Left colon (tissue), 2 donors: ENCODE measurements at places on chromosomes 16 and 17. TPM values are rescaled to one million over a fixed set of nuclear protein-coding genes. Genes with fewer than 3 reads are reported as not detected.

The IL21R gene
- 0.40 TPM for total RNA-seq

The SHISA6 gene
- 0.53 TPM for total RNA-seq

The SLC38A8 gene
- total RNA-seq, result not detected

The CIITA gene
- total RNA-seq, result 4.9 TPM

The RNU2-1 gene
- total RNA-seq, result 6,579 TPM

The TPSAB1 gene
- 49.9 TPM for total RNA-seq

The KRT17 gene
- total RNA-seq, result not detected

The PPY gene
- 2.0 TPM for total RNA-seq

The KCNH4 gene
- 0.06 TPM for total RNA-seq

- DNase-seq, result no peak
Measured at GRCh38 chr17:47811709-47812108, 9.9 kb downstream of the OSBPL7 start.

- DNase-seq, result no peak
Measured at GRCh38 chr16:62041401-62041800, 5.2 kb upstream of the CDH8 start.

DNA sequence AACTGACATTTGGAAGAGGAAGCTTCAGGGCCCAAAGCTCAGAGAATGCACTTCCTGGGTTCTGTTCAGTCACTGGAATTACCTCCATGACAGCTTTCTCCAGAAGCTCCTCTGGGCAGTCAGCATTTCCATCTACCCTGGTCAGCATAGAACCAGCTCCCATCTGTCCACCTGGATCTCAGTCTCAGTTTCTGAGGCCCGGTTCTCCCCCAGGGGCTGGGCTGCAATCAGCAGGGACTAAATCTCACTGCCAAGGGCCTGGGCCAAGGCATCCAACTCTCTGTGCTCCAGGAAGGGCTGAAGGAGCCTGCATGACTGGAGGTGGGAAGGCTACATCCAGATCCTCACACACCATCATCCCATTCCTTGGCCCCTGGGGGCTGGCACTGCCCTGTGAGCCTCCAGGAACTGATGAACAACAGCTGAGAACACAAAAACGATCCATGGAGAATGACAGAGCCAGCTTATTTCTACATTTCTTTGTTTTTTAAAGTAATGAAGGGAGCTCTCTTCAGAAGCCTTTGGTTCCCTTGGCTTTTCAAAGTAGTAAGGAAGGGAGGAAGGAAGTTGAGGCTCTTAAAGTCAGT lies 66.3 kb upstream of the MRTFB start:
- no peak for DNase-seq

- DNase-seq, result peak; percentile 41
Measured at GRCh38 chr17:60971515-60972369, 294.1 kb downstream of the BCAS3 start.

DNA sequence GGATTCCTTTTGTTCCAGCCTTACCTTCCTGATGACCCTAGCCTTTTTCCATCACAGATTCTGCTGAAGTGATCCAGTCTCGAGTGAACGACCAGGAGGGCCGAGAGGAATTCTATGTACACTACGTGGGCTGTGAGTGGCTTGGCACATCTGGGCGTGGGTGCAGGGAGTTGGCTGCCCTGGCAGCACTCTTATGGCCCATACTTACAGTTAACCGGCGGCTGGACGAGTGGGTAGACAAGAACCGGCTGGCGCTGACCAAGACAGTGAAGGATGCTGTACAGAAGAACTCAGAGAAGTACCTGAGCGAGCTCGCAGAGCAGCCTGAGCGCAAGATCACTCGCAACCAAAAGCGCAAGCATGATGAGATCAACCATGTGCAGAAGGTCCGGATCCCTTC lies 2.7 kb downstream of the KAT8 start:
- DNase-seq, result no peak

GRCh38 chr17:7221278-7222092 lies 1.7 kb downstream of the ACADVL start:
- peak; percentile 6 for DNase-seq

- DNase-seq, result peak; percentile 9
Measured at GRCh38 chr17:60163108-60163784, 13.5 kb downstream of the CA4 start.

GRCh38 chr17:43438626-43439025 lies 39.8 kb downstream of the ARL4D start:
- no peak for DNase-seq

DNA sequence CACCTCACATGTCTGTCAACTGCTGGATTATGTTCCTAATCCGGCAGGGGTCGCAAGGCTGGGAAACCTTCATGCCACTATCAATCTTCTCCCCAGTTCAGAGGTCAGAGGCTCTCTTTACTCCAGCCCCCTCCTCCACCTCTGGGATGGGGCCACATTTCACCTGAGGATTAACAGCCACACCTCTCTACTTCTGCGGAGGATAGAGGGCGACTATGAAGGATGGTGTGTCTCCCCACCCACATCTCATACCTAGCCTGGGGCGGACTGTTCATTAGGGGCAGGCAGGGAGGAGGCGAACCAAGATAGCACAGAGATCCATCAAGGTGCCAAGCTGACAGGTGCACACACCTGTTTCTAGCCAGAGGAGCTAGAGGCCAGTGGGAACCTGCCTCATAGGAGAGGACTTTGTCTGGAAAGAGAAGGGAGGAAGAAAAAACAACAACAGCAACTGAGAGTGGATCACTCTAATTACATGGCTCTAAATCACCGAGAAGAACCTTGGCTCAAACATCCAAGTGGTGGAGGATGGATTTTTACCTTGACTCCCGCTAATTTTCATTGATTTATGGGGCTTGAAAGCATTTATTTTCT lies 41.9 kb upstream of the SKAP1 start:
- DNase-seq, result no peak

- no peak for DNase-seq
Measured at GRCh38 chr17:40363111-40363827, 1.3 kb downstream of the GJD3 start.

DNA sequence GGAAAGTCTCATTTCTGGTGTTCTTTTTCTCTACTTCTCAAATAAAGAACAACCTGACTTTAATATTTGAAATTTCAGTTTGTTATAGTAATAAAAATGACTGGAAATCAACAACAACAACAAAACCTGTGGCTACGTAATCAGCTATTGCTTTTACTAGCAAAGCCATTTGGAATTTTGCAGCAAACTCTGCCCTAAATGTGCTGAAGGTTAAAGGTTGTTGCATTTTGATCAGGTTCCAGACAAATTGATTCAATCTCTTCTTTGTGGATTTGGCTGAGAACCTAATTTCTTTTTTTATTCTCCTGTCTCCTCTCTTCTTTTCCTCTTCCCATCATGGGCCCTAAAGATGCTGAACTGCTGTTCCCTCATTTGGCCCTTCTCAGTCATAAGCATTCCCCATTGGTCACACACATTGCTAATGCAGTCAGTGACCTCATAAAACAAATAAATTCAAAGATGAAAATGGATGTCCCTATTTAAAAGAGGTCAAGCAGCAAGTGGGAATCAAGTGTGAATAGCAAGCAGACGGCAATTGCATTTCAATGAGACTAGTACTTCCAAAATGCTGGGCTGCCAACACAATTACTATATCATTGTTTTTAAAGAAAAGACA lies 795.1 kb upstream of the CDH8 start:
- no peak for DNase-seq

DNA sequence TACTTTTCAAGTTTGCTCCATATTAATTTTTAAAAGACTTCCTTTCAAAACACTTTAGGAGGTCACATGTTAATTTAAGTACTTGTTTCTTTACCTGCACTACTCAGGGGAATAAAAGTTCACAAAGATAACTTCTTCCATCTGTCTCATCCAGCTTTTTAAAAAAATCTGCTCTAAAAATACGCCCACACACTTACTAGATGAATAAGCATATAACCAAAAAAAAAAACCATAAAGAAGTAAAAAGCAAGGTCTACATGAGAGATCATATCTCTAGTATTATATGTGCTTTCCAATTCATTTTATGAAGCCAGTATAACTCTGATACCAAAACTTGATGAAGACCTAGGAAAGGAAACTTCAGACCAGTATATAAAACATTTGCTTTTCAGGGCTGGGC lies 17.2 kb downstream of the SKAP1 start:
- no peak for DNase-seq

DNA sequence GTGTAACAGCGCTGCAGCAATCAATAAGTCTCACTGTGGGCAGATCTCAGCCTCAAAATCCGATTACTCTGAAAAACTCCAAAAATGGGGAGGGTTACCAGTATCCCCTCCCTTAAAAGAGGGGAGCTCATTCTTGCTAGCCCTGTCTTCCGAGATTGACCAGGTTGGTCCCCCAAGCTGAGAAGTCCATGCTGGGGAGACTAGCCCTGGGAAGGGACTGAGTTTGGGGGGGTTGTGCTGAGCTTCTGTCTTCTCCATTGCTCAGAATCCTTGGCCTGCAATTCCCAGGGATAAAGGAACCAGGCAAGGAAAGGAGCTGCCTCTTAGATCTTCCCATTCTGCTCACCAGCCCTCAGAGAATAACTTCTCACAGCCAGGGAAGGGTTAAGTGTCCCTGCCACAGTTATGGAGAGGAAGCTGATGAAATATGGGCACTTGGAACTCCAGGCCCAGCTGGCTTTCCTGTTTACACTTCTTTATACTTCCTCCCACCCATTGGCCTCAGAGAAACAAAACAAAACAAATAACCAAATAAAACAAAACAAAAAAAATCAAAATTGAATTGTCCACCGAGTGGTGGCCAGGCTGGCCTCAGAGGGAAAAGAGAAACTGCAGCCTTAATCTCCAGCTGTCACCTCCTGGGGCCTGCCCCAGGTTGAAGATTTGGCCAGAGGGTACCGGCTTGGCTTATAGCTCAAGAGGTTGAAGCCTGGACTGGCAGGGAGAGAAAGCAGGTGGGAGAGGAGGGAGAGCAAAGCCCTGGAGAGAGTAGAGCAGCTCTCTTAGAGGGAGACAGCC lies 2.6 kb downstream of the HOXB3 start:
- DNase-seq, result no peak

GRCh38 chr16:25464058-25464457 lies 206.4 kb upstream of the ZKSCAN2 start:
- DNase-seq, result no peak

- no peak for DNase-seq
Measured at GRCh38 chr16:3144321-3144983, 9.6 kb downstream of the ZNF213 start.

DNA sequence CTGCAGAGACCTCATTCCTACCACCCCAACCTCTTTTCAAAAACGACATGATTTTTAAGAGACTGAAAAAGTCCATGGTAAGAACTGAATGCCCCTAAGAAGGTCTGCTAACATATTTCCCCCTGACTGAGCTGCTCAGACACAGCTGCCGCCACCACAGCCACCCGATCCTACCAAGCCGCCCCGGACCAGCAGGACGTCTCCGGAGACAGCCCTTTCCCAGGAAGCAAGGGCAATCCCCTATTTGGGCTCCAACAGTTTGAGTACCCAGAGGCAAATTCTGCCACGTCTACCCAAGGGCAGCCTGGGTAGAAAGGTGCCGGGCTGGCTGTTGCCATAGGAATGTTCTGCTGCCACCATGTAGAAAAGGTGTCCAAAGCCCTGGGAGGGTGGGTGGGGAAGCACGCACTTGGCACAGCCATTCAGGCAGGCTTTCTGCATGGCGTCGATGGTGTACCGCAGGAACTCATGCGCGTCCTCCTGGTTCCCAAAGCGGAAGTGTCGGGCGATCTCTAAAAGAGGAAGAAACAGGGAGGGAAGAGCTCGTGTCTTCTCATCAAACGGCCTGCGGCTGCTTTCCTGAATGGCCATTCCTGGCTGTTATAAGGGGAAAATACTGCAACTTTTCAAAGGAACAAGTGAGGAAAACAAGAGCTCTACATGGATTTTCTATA lies 13.6 kb downstream of the USP36 start:
- DNase-seq, result no peak

DNA sequence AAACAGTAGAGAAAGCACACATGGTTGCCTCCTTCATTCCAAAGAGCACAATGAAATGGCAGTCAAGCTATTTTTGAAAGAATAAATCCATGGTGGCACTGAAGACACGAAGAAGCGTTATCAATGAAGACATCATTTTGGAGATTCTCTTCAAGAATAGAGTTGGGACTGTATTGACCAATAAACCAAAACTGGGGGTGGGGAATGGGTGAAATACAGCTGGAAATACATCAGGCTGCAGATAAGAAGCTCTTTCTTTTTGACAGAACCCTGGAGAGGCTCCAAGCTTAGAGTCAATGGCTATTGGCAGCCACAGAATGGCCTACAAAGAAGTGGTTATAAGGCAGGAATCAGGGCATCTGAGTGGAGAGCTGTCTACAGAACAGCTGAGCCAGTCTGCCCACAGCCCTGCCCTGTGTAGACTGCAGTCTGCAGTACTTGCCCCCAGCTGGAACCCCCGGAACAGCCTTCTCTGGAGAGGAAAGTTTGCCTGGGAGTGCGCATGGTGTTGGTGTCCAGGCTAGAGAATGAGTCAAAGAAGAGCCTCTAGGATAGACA lies 100.4 kb downstream of the STX8 start:
- no peak for DNase-seq

- no peak for DNase-seq
Measured at GRCh38 chr17:360092-360750, 7.6 kb upstream of the RPH3AL start.

- no peak for DNase-seq
Measured at GRCh38 chr17:55664287-55664686, 58.4 kb downstream of the TMEM100 start.

DNA sequence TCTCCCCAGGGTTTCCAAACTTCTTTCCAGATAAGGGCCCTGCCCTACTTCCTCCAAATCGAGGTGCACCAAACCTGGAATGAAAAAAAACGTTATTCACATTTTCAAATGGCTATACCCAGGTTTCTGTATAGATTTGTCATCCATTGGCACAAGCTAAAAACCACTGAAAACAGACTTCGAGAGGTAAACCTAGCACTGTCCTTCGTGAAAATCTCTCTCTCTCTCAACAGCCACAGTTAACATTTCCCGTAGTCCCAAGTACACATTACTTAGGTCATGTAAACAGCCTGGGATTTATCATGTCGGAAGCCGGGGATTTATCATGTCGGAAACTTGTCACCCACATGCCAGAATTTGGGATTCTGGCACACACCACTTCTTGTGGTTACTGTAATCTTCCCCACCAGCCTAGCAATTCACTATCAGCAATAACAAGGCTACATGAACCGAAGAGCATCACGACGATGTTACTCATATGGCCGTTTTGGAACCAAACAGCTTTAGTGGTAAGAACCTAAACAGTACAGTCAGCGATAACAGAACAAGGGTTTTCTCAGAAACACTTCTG lies 1.2 kb downstream of the DDX5 start:
- DNase-seq, result no peak

DNA sequence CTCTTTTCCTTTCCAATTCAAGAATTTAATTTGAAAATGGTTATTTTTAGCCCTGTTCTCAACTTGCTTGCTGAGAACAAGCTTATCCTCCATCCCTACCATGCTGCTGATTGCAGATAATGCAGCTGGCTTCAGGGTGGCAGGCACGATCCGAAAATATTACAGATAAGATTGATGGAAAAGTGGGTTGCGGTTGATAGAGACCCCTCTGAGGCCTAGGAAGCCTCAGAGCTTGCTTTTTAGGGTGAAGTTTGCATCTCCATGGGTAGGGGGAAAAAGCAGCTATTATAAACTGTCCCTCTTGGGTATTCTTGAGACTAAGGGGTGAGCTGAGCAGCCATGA lies 116.5 kb upstream of the GOT2 start:
- DNase-seq, result no peak
